ENCODE measurements at places on chromosomes 4 and X.

GRCh38 chr4:163535657-163536056 is 41.2 kb downstream of the TMA16 start:
- no peak for DNase-seq

- no peak for DNase-seq
Measured at GRCh38 chrX:129939986-129940385, 34.0 kb downstream of the UTP14A start.

GRCh38 chr4:14359991-14360390 is 642.3 kb upstream of the CPEB2 start:
- DNase-seq, result no peak

DNA sequence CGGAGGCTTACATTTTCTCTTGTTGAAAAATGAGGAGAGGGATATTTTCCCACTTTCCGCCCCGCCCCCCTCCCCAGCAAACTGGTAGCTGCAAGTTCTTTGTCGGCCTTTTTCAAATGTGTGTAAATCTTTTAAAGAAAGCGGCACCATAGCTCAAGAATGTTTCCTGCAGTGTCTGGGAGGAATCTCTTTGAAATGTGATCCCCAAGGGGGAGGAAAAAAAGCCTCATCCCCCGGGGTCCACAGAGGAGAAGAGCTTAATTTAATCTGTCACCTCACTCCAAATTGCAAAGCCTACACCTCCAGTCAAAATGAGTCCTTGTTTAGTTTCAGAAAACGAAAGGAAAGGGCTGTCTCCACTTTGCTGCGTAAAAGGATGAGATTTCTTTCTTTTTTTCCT is 34.8 kb downstream of the ASMT start:
- no peak for DNase-seq

DNA sequence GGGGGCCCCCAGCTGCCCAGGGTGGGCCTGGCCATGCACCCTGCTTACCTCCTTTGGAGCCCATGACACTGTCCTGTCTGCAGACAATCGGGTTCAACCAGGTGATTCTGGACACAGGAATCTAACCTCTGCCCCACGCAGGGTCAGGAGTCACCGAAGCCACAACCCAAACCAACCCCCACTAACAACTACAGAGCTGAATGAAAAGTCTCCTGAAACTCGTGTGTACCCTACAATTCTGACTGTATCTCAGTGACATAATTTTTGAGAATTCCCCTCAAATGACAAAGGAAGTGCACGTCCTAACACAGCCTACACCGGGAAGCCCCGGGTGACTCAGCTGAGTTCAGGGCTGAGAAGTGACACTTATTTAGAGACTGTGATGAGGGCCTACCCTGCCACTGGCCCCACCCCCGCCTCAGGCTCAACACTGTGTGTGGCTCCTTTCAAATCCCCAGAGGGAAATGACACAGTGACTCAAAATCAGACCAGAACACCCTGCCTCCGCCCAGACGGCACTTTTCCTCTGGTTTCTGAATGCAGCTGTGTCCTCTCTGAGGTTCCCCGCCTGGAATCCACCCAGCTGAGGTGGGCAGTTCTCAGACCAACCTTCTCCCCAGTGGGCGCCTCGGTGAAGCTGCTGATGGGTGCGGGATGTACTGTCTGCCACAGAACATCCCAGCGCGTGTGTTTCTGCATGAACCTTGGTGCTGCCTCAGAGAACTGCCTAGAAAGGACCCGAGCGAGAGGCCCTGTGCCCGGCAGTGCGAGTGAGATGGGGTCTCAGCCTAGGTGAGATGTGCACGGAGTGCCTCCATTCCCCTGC is 9.9 kb downstream of the TNIP2 start:
- no peak for DNase-seq

- DNase-seq, result no peak
Measured at GRCh38 chrX:107711521-107712181, 63.9 kb downstream of the TSC22D3 start.

- DNase-seq, result no peak
Measured at GRCh38 chrX:8366481-8366880, 98.1 kb upstream of the VCX3B start.

GRCh38 chr4:125421547-125421946 is 106.8 kb downstream of the FAT4 start:
- DNase-seq, result no peak

DNA sequence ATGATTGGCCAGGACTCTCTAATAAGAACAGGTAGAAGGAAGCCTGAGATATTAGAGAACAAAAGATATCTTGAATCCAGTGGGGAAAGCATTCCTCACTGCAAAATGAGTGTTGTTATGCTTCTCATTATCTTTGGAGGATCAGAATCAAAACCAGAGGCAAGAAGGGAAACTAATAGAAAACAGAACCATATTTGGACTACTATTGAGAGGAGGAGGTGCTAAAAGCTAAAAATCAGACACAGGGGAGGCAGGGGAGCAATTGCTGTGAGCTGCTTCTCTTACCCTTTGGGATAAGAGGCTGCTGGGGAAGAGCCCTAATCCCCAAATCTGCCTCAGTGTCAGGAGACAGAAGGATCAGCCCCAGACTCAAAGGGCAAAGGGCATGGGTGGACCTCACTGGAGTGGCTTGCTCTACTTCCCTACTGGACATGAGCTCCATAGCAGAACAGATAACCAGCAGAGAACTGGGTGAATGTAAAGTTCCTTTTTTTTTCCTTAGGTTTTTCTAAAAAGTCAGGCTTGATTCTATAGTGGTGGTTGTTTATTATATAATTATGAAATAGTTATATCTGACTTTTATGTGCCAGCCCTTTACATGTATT is 60.1 kb downstream of the SEPTIN11 start:
- DNase-seq, result no peak

- DNase-seq, result no peak
Measured at GRCh38 chrX:132277953-132278614, 58.8 kb upstream of the RAP2C start.

GRCh38 chr4:184309241-184310170 is 91.8 kb upstream of the ENPP6 start:
- DNase-seq, result no peak

- DNase-seq, result no peak
Measured at GRCh38 chrX:108162265-108162664, 70.7 kb downstream of the ATG4A start.

DNA sequence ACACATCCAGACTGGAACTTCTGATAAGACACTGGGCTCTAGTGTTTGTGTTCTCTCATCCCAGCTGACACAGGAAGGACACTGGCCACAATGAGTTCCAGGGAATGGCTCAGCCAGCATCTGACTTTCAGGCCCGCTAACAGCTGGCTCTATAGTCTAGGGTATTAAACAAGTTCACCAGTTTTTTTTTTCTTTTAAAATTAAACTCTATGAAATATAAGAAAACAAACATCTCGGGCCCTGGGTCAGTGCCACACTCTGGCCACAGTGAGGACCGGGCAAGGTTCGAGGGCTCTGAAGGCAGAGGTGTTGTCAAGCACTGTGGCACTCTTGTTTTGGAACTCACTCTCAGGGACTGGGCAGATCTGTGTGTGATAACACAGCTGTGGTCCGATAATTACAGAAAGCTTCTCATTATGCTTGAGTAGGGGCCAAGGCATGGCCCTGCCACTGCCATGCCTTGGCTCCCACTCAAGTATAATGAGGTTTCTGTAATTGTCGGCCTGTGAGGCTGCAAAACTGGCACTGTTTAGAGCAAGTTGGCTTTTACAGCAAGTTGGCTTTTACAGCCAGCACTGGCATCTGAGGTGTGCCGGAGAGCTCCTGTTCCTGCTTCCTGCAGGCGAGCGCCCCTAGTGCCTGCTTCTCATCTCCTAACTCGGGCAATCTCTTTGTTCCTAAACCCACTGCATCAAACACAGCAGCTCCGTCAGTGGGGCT is 62.8 kb downstream of the PPP1R2C start:
- DNase-seq, result peak; percentile 52

GRCh38 chrX:66045894-66046293 is 6.0 kb upstream of the VSIG4 start:
- no peak for DNase-seq

DNA sequence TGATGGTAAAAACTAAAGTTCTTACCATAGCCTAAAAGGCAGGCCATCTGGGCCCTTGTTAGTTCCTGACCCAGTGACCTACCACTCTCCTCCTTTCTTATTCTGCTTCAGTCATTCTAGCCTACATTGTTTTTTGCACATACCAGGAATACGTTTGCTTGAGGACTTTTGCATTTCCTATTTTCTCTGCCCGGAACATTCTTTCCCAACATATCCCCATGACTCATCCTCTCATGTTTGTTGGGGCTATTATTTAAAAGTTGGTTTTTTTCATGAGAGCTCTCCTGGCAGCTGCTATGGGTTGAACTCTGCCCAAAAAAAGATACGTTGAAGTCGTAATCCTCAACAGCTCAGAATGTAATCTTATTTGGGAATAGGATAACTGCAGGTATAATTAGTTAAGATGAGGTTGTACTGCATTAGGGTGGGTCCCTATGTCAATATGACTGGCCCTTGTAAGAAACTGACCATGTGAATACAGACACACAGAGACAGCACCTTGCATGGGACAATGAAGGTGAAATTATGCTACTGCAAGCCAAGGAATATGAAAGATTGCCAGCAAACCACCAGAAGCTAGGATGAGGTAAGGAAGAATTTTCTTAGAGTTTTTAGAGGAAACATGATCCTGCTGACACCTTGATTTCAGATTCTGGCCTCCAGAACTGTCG is 138.3 kb upstream of the PDHA2 start:
- DNase-seq, result no peak

GRCh38 chr4:127018381-127018780 is 614.4 kb upstream of the INTU start:
- no peak for DNase-seq

DNA sequence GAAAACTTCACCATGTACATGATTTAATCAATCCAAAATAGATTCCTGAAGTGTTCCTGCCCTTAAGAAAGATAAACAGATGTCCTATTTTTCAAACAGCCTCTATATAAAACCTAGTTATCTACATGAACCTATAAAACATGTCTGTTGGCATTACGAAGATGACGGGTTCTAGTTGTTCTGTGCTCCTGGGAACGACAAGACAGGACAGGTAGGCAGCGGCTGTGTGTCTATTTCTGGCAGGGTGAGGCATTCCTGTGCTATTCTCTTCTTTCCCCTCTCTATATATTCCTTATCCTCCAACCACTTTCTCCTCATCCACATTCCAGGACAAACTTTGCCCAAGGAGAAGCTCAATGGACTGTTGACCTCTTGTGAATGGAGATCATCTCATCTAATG is 6.1 kb downstream of the FAT1 start:
- DNase-seq, result no peak

DNA sequence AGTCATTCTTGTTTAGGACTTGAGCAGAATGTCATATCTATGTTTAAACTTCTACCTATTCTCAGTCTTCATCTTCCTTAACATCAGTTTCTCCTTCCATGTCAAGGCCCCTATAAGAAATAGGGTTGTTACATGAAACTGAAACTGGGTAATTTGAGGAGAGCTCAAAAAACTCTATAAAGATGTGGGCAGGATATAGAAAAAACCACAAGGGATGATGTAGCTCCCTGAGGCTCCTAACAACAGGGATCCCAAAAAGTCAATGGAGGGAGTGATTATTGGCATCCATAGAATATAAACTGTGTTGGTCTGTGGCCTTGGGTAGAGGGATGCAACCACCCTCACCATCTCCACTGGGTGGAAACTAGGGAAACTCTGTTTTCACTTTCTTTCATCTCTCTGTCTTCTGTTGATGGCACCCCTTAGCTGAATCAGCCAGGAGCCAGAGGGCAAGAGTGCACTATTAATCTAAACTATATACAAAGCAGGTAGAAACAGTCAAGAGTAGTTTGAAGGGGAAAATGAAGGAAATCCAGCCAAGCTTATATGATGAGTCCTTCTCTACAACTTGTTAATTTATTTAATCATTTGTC is 27.6 kb downstream of the C4orf54 start:
- DNase-seq, result no peak

GRCh38 chr4:68858039-68858438 is 42.2 kb downstream of the UGT2B10 start:
- no peak for DNase-seq

- no peak for DNase-seq
Measured at GRCh38 chr4:114249561-114249960, 270.1 kb upstream of the ARSJ start.

DNA sequence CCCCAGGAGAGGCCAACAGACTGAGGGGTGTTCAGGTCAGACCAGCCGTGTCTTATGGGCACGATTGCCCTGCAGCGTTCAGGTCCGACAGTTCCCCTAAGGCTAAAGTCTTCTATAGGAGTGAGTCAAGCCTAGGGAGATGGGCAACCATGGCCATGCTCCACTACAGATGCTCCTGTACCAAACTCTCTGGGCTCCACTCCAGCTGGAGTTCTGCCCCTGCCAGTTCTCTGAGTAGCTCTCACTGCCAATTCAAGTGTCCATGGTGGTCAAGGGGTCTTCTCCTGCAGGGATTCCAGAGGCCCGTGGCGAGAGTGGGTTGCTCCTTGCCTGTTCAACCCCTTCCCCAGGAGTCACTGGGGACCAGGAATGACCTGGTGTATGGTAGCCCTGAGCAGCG is 38.2 kb downstream of the BEX3 start:
- DNase-seq, result no peak

GRCh38 chrX:137695417-137695816 is 129.5 kb downstream of the ZIC3 start:
- no peak for DNase-seq

GRCh38 chr4:158213466-158213865 is 3.2 kb downstream of the TMEM144 start:
- no peak for DNase-seq

GRCh38 chr4:36325499-36325898 is 44.1 kb downstream of the DTHD1 start:
- no peak for DNase-seq

DNA sequence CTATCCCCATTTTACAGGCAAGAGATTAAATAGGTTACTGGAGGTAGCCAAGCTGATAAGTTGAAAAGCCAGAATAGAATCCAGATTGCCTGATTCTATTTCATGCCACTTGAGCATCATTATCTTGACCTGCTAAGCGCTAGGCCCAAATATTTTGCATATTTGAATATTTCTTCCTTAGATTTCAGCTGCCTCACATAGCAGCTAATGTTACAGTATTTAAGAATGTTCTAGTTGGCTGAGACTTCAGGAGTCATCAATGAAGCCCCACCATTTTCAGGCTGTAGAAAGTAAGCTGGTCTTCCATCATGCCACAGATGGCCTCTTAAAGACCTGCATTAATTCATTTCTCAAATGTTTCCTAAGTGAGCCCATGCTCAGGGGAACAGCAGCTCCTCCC is 121.4 kb downstream of the SHROOM3 start:
- no peak for DNase-seq
